Heart right ventricle (tissue), 16 donors: ENCODE measurements at places on chromosomes 12 and 14. TPM values are rescaled to one million over a fixed set of nuclear protein-coding genes. Genes with fewer than 3 reads are reported as not detected.

- H3K36me3 ChIP-seq, result no peaks in the 10 kb centered on the region
- no peak for DNase-seq
- no peaks in the 10 kb centered on the region for H3K27me3 ChIP-seq
- peaks cover 26% of the 10 kb centered on the region for H3K4me1 ChIP-seq
- no peak overlapping the region for H3K4me3 ChIP-seq
These were observed 215.6 kb upstream of the DDHD1 start for GRCh38 chr14:53368711-53369201.

DNA sequence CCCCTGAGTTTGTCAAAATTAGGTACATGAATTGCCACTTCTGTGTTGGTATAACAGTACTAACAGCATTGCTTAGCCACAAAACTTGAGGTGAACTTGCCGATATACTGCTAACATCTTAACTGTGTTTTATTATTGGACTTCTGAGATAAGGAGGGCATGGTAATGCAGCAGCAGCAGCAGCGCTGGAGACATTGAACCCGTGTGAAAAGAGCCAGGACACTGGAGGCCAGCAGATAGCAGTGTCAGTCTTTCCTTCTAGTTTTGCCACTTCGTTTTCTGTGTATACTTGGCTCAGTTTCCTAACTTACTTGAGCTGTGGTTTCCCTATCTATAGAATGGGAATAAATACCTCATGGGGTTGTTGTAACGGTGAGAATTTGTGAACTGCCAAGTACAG lies 82.7 kb downstream of the KTN1 start:
- no peak overlapping the region for H3K27ac ChIP-seq
- peaks cover 92% of the 10 kb centered on the region for H3K36me3 ChIP-seq
- DNase-seq, result no peak

GYS2 gene
- total RNA-seq, result not detected

CNIH1 gene
- total RNA-seq, result 80.7 TPM

- peaks cover 21% of the 10 kb centered on the region for H3K36me3 ChIP-seq
- no peak overlapping the region for H3K4me3 ChIP-seq
- no peak for DNase-seq
- H3K27me3 ChIP-seq, result no peaks in the 10 kb centered on the region
These were observed 19.3 kb upstream of the GALNT16 start for GRCh38 chr14:69240527-69241173.
